ENCODE measurements at places on chromosomes 6 and 20.

- peak; percentile 22 for DNase-seq
These were observed 21.4 kb upstream of the PREP start for GRCh38 chr6:105424175-105424783.

- DNase-seq = no peak
These were observed 24.9 kb upstream of the HDGFL1 start for GRCh38 chr6:22544476-22544875.

- DNase-seq = peak; percentile 32
These were observed 87.9 kb upstream of the CDYL start for GRCh38 chr6:4687989-4688947.

DNA sequence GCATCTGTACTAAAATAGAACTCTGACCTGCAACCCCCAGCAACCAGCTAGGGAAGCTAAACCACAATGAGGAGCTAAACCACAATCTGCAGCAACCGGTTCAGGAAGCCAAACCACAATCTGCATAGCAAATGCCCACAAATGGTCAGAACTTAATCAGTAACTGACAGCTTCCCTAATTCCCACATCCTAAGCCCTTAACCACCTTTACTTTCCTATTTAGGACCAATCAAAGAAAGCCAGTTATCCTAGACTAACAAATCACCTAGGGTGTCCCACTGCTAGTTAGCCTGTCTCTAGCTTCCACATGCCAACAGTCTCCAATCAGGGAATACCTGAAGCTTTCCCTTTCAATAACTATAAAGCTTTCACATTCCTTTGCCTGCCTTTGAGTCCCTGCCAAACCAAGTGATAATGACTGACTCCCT lies 424.6 kb upstream of the PTCHD4 start:
- DNase-seq = peak; percentile 82

GRCh38 chr20:51700809-51701285 lies 67.3 kb downstream of the ATP9A start:
- peak; percentile 65 for DNase-seq

DNA sequence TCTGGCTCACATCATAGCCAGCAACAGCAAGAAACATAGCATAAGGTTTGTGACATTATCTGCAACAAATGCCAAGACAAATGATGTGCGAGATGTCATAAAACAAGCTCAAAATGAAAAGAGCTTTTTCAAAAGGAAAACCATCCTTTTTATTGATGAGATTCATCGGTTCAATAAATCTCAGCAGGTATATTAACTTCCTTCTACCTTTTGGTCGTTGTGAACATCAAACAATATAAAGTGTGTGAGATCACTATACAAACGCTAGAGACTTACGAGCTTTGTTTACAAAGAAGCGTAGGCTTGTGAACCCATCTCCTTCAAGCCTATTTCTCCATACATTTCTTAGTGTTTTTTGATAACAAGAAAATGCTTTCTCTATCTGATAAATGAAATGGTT lies 3.5 kb downstream of the WRNIP1 start:
- no peak for DNase-seq

GRCh38 chr20:57131601-57132391 lies 134.6 kb downstream of the BMP7 start:
- no peak for DNase-seq

DNA sequence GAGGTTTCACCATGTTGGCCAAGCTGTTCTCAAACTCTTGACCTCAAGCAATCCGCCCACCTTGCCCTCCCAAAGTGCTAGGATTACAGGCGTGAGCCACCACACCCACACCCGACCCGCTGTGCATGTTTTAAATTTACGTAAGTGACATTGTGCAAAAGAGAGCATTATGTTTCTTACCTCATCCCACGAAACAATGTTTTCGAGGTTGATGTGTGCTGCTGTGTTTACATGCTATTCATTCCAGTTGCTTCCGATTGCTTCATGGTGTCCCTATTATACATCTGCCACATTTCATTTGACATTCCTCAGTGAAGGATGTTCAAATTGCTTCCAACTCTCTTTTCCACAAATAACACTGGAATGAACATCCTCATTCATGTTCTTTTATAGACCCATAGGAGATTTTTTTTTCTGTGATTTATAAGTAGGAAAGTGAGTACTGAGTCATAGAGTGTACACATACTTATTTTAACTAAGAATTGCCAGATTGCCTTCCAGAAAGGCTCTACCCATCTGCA lies 403.9 kb upstream of the JARID2 start:
- peak; percentile 30 for DNase-seq

DNA sequence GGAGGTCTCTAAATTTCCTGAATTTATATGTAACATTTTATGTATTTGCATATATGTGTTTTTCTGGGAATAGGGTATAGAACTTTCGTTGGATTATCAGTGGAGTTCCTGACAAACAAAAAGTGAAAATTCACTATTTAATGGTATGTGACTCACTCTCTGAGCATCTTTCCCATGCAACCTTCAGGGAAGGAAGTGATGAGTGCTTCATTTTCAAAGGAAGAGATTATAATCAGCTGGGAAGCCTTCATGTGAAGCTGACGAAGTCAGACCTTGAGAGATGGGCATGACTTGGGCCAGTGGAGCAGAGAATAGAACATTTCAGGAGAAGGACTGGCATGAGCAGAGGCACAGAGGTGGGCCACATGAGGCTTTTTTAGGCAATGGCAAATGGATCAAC lies 72.7 kb downstream of the FAXC start:
- no peak for DNase-seq

GRCh38 chr6:140478631-140479030 lies 1104.2 kb upstream of the CITED2 start:
- no peak for DNase-seq

GRCh38 chr6:137876547-137876946 lies 9.5 kb downstream of the TNFAIP3 start:
- no peak for DNase-seq

DNA sequence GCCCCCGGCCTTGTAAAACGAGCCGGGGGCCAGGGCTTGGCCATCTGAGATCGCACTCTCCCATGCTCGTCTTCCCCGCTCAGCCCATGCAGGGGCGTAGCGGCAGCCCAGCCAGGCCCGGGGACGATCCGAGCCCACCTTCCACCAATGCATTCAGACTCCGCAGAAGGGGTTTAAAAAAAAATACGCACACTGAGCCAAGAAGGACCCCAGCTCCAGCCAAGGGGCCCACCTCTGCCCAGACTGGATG lies 320 bp downstream of the GSTA4 start:
- DNase-seq = no peak

- no peak for DNase-seq
These were observed 5.6 kb downstream of the FBXO9 start for GRCh38 chr6:53070806-53071205.

DNA sequence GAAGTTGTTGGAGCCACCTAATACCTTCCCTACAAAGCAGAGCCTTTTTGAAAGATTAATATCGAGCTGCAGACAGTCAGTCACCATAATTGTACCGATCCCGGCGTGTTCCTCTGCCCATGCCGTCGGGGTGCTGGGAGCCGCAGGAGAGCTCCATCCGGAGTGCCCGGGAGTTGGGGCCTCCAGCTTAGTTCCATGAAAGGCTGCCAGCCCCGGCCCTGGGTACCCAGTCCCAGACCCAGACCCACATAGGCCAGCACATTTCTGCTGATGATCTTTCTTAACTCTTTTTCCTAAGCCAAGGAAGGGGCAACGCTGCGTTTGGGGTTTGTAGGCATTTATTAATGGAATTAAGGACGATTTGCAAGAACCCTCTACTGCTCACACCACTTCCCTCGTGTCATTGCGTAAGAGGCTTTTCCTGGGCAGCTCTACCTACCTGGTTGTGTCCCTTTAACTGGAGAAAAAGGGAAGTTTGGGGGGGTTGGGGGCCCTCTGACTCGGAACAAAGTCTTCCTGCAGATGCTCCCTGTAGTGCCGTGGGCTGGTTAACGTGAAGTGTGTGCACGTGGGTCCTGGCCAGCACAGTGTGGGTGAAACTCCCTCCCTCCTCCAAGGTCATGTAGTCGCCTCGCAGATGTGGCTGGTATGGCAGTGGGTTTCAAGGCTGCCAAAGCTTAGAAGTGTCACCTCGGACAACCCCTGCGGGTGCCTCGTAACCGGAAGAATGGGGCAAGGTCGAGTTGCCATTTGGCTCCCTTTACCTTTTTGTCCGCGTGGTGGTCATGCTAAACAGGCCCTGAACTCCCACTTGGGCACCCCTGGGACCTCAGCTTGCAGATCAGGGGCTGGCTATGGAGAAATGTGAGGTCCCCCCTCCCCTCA lies 54.3 kb upstream of the APCDD1L start:
- no peak for DNase-seq

GRCh38 chr6:54106727-54107126 lies 4.5 kb upstream of the MLIP start:
- DNase-seq = no peak

- DNase-seq = peak; percentile 82
These were observed 148.0 kb downstream of the TMEM200A start for GRCh38 chr6:130513770-130514169.

DNA sequence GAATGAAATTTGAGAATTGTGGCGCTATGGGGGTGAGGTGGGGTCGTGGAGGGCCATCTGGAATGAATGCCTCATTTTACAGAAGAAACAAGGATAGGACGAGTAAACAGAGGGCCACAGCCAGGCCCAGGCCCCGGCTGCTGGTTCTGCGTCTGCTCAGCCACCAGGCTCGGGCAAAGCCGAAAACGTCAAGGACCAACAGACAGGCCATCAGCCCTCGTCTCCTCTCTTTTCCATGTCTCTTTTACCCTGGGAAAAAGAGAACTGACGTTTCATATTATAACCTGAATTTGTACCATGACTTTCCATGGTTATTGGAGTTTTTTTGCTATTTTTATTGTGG lies 212.4 kb upstream of the ARID1B start:
- DNase-seq = no peak

DNA sequence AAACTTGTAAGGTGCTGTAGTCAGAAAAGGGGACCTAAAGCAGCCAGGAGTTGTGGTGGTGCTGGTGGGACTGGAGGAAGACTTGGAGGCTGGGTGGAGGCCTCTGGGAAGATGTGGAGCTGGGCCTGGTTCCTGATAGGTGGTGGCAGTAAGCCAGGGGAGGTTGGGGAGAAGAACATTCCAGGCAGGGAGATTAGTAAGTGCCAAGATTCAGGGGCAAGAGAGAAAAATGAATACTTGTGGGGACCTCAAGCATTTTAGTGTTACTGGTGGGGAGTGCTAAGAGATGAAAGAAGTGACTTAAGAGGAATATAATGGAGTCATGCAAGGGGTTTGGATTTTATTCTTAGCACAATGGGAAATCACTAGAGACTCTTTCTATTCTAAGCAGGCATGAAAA lies 79.0 kb upstream of the B3GAT2 start:
- no peak for DNase-seq

DNA sequence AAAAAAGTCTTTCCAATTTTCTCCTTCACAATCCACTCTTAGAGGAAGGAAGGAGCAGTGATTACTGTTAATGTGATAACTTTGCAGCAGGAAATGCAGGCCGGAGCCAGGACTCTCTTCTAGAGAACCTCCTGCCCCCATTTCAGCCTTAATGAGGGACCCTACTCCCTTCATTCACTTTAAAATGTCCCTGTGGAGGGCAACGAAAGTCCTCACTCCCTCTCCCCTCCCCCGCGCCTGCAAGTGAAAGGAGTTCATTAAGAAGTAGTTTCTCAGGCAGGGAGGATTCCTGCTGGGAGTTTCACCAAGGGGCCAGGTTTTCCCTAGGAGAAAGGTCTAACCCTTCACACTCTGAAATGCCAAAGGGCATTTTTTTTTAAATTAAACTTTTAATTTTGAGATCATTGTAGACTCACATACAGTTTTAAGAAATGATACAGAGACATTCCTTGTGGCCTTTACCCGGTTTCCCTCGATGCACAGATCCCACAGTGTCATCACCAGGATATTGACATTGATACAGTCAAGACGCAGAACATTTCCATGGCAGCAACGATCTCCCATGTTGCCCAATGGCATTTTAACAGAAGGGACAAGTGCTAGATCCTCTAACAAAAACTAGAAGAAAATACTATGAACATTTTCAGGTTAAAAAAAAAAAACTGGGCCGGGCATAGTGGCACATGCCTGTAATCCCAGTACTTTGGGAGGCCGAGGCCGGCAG lies 6.8 kb upstream of the COMMD7 start:
- DNase-seq = no peak

DNA sequence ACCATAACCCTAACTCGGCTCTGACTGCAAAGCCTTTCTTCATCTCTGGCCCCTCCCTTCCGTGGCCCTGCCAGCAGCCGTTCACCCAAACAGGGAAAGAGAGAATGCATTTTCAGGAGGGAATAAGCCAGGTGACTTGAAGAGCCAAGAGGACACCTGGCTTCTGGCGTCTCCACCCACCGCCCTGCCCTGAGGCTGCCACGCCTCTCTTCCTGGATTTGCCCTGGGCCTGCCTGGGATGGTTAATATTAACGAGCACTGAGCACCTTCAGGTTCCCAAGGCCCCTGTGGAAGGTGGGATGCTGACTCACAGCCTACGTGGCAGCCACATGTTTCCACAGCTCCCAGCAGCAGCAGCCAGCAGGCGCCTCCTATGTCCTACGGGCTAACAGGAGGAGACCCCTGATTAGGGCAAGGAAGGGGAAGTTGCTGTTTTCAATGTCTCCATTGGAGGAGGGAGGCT lies 138.0 kb upstream of the RREB1 start:
- DNase-seq = peak; percentile 94

DNA sequence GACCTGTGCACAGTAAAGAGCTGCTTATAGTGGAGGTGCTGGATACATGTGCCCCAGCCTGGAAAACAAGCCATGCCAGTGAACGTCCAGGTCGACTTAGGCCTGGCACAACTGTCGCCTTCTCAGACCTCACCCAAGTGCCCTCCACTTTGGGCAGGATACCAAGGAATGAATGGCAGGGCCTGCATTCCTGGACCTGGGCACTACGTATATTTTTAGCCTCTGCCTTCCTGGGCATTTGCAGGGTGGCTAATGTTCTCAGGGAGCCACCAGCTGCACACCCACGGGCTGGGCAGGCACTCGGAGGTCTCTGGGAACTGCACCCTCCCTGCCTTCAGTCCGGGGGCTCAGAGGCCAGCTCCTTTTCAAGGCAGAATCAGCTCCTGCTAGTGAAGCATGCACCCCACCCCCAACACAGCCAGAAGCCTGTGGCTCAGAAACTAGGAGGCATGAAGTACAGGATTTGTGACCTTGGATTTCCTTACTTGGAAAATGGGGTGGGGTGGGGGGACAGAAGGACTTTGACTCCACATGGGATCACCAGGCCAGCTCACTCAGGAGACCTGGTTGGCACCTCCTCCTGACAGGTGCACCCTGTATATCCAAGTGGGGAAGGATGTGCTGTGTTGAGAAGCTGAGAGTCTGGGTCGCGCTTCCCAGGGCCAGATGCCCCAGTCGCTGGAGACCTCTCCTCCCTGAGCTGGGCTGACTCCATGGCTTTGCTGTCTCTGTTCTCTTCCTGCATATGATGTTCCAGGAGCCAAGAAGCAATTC lies 2.5 kb upstream of the LSM14B start:
- DNase-seq = no peak

DNA sequence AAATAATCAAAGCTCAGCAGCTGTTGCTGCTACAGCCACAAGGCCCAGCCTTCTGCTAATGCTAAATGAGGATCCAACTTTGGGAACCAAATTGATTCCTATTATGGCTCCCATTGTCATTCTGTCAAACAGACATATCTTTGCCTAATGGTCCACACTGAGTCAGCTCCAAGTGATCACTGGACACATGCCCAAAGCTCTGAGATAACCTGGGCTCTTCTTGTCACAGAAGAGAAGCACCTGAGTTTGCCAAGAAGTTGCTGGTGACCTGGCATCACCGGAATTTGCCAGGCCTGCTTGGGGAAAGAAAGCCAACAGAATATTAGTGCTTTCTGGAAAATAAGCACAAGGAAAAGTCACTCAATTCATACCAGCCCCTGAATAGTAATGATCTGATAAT lies 5.8 kb downstream of the TNFRSF21 start:
- DNase-seq = no peak

GRCh38 chr6:163883984-163884383 lies 469.5 kb downstream of the QKI start:
- DNase-seq = no peak

GRCh38 chr6:133062077-133062476 lies 179.1 kb upstream of the EYA4 start:
- no peak for DNase-seq
